ENCODE measurements at places on chromosomes 2 and 18.

GRCh38 chr2:239465017-239466001 is 64.5 kb upstream of the HDAC4 start:
- no peak for DNase-seq

DNA sequence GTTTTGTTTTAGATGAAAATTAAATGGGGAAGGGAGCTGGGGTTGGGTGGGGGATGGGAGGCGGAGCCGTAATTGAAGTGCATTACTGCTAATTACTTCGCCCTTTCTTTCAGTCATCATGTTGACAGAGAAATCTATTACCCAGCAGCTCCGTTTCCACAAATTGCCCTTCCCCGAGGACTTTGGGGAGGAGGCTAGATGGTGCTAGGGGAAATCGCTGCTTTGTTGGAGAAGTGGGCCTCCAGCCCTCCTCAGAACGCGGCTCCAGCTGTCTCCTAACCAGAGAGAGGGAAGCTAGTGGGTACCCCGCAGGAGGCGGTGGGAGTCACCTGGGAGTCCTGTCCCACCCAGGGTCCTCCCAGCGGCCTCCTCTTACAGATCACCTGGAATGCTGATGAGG is 130.9 kb upstream of the MYCN start:
- DNase-seq: no peak

DNA sequence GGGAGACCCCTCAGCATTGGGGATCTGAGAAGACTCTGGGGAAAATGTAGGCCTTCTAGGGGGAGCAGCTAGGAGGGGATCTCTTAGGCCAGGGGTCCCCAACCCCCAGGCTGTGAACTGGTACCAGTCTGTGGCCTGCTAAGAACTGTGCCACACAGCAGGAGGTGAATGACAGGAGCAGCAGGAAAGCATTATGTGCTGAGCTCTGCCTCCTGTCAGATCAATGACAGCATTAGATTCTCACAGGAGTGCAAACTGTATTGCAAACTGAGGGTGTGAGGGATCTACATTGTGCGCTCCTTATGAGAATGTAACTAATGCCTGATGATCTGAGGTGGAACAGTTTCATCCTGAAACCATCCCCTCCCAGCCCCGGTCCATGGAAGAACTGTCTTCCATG is 127.3 kb downstream of the SCG2 start:
- no peak for DNase-seq

GRCh38 chr2:200864176-200865034 is at the start of gene CLK1:
CLK1 (minus strand) TSS chr2:200864658; CDS start chr2:200861862, 2,796 bp downstream.
- peak; percentile 97 for DNase-seq

DNA sequence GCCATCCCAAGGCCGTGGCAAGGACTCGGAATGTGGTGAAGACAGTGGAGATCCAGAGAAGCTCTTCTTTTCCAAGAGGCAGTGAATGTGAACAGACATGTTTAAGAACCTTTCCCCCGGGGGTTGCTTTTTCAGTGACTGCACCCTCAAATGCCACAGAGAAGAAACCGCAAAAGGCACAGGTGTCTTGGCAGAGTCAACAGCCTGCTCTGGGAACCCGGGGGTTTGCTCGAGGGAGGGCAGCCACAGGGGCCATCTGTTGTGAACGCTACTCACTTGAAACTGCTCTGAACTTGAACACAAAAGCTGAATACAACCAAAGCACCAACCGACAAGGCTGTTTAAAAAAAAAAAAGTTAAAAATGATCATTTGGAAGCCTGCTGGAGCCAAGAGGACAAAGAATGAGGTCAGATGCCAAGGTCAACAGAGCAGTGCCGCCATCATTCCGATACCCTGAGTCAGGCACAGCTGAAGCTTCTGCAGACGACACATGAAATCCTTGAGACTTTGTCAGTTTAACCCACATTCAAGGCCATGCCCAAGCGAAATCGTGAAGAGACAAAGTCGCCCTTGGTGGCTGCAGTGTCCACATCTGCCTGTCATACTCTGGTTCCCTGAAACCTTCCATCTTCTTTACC is 47.4 kb downstream of the PSMG2 start:
- no peak for DNase-seq

GRCh38 chr2:208306291-208306690 is 40.2 kb downstream of the PIKFYVE start:
- no peak for DNase-seq

GRCh38 chr18:69730664-69731063 is 217.0 kb downstream of the CD226 start:
- DNase-seq: no peak

DNA sequence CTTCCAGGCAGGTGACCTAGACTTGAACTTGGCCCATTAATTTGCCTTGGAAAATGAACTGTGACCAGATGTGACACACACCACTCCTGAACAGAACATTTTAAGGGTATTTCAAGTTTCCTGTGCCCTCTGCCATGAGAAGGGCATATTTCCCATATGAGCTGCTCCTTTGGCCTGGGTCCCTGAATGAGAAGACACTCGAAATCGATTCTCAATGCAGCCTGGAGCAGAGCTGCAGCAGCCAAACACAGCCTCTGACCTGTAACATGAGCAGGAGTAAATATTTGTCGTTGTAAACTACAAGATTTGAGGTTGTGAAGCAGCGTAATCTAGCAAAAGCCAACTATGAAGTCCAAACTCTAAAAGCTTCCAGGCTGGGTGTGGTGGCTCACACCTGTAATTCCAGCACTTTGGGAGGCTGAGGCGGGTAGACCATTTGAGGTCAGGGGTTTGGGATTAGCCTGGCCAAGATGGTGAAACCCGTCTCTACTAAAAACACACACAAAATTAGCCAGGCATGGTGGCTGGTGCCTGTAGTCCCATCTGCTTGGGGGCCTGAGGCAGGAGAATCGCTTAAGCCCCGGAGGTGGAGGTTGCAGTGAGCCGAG is 30.1 kb upstream of the SOS1 start:
- DNase-seq: no peak

DNA sequence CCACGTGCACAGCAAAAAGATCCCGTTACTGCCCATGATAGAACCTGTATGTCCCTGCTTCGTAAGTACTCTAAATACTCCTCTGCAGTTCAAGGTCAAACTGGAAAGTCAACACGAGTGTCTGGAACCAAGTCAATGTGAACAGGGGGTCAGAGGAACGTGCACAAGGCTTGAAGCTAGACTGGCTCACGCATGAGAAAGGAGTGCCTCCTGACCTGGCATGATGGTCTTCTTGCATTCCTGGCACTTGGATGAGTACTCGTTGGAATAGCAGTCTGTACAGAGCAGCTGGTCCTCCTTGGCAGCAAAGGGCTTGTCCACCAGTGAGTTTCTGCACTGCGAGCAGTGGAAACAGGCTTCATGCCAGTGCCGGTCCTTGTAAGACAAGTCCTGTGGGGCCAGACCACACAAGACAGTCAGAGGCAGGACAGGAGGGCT is 25.5 kb downstream of the FHL2 start:
- no peak for DNase-seq

DNA sequence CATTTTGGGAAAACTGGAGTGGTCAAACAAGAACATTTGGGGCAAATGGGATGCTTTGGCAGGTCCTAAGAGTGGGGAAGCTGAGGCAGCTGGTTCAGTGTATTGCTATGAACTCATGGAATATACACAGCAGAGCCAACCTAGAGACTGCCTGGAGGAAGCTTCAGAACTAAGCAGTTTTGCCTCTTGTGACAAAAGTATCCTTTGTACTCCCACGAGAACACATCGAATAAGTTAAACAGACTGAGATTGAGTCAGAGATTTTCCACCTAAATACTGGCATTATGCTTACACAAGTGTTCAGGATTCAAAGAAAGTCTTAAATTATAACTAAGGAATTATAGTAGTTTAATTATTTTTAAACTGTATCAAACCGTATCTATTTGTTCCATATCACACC is 5.2 kb upstream of the ARMC9 start:
- DNase-seq: no peak

DNA sequence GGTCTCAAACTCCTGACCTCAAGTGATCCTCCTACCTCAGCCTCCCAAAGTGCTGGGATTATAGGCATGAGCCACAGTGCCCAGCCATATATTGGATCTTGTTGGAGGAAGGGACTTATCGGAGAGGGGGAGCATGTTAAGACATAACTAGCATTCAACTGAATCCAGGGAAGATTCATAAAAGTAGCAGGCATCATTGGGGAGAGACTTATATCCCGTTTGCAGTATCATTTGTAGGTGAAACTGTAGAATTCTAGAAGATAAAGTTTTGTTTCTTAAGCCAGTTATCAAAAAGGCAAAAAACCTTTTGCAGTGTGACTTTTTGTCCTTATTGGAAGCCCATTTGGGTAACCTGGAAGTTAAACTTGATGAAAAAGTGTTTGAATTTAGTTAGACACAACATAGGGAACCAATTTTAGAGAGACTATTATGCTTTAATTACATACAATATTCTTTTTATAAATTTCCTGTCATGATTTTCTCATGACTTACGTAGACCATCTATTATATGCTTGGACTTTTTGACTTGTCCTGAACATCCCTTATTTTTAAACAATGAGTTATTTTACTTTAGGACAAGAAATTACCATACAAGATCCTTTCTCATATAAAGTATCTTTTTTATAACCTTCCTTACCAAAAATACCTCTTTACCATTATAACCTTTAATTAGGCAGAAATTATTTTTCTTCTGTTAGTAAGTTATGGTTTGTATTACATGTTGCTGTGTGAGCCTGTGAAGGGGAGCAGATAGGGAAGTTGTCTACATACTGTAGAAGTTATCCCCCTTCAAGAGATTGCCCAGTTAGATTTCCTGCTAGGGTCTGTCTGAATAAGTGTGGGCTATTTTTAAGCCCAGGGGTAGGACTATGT is 20.3 kb downstream of the RAB3GAP1 start:
- no peak for DNase-seq

DNA sequence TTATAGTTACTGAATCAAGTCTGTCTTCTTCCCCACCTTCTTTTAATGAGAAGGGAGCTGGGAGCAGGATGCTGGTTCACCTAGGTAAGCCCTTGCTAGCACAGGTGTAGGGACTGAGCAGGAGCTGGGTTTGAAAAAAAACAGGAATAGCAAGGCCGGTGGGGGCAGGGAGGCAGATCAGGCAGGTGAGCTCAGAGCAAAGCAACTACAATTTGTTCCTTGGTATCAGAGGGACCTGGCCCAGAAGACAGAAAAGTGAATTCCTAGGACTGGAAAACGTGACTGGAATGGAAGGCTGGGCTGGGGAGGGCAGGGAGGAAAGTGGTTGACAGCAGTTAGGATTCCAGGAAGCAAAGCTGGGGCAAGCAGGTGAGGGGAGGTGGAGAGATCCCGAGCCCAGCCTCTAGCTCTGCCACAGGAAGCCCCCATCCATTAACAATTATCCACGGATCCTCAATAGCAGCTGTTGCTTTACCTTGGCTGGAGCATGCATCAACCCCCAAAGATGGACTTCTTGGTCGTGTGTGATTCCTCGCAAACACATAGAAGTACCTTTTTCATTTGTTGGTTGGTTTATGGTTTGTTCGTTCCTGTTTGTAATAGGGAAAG is 118.4 kb downstream of the LNPK start:
- DNase-seq: no peak

DNA sequence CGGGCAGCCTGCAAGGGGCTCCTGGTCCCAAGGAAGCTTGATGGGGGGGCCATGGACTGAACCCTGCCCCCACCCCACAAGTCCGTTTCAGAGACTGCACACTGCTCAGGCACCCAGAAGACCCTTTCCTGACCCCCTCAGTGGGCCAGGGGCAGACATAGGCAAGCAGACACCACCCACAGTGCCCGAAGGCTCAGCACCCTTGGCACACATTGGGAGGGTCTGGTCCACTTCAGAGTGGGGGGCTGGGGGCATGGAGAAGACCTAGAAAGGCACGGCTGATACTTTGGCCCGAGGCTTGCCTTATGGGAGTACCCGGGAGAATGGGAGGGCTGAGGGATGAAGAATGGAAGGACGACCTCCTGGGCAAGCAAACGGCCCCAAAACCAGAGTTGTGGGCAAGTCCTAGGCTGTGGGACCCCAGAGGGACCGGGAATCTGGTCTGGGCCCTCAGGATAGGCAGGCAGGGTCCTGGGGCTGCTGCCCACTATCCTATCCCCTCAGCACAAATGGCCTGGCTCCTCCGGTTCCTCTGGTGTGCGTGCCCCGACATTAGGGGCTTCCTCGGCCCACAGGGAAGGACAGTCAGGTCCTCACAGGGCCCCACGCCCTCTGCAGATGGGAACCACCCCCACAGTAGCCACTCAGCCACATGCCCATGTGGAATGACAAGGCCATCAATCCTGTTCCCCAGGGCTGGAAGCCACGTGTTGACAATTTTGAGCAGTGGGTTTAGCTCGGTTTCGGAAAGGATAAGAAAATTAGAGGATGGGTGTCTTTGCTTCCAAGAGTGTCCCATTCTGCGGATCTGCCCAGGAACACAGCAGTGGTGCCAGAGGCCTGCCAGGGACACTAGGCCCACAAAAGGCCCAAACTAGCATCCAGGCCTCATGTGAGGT is 15.0 kb upstream of the GPC1 start:
- no peak for DNase-seq

DNA sequence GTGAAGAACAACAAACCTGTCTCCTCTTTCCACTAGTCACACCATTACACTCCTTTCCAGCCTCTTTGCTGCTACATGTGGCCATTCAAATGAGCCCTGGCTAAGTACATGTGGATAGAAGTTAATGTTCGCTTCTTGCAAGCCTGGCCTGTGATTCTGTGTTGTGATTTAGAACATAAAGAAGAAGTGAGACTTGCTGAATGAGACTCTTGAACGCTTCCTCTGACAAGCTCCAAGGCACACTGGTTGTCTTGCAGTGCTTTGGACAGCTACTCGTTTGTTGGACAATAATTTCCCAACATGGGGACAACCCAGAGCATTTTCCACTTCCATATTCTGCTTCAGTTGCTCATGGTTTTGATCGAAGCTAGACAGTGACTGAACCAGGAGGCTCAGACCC is 57.3 kb downstream of the CCDC74A start:
- no peak for DNase-seq

DNA sequence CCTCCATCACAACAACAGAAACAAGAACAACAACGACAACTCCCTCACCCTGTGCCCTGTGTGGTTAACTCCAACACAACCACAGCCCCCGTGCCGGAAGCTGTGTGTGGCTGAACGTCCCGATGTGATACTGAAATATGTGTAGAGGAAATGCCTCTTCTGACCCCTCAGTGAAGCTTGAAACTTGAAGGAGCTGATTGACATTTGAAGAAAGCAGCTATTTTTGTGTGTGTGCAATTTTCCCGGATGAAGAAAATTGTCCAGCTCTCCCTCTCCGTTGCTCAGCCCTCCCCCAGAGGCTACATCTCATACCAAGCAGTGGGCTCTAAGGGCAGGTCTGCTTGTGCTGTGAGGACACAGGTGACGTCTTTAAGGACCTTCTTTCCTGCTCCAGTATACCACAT is 173.8 kb downstream of the ICOS start:
- DNase-seq: peak; percentile 14

GRCh38 chr2:180955101-180955500 is 25.3 kb upstream of the UBE2E3 start:
- DNase-seq: no peak

GRCh38 chr2:177143444-177143843 is 69.2 kb upstream of the HNRNPA3 start:
- no peak for DNase-seq

- no peak for DNase-seq
Measured at GRCh38 chr2:128316777-128317180, 1.9 kb downstream of the HS6ST1 start.

- DNase-seq: peak; percentile 15
Measured at GRCh38 chr2:108449410-108450130, 564 bp downstream of the GCC2 start.
